ENCODE measurements at places on chromosomes 2 and 18.

GRCh38 chr18:79095216-79095615 is 26.0 kb downstream of the ATP9B start:
- H3K27me3 ChIP-seq, result no peaks in the 10 kb centered on the region
- peaks cover 1% of the 10 kb centered on the region for H3K36me3 ChIP-seq
- DNase-seq, result no peak
- H3K27ac ChIP-seq, result no peak overlapping the region

- no peaks in the 10 kb centered on the region for H3K36me3 ChIP-seq
- no peak for DNase-seq
- no peak overlapping the region for H3K27ac ChIP-seq
- no peaks in the 10 kb centered on the region for H3K27me3 ChIP-seq
- H3K4me1 ChIP-seq, result no peaks in the 10 kb centered on the region
Observed at GRCh38 chr2:144678736-144679135, 158.8 kb upstream of the ZEB2 start.

- DNase-seq, result no peak
- no peak overlapping the region for H3K4me3 ChIP-seq
- H3K36me3 ChIP-seq, result no peaks in the 10 kb centered on the region
- H3K27me3 ChIP-seq, result no peaks in the 10 kb centered on the region
- H3K4me1 ChIP-seq, result peaks cover 13% of the 10 kb centered on the region
Observed at GRCh38 chr2:241966647-241967466, 97.3 kb downstream of the RTP5 start.

GRCh38 chr18:5543036-5543680 is 639 bp downstream of the EPB41L3 start:
- no peaks in the 10 kb centered on the region for H3K36me3 ChIP-seq
- H3K4me1 ChIP-seq, result peaks cover 2% of the 10 kb centered on the region
- DNase-seq, result peak; percentile 31

GRCh38 chr2:47028171-47028570 is 112.6 kb upstream of the MCFD2 start:
- H3K27ac ChIP-seq, result no peak overlapping the region
- no peak overlapping the region for H3K4me3 ChIP-seq
- H3K36me3 ChIP-seq, result peaks cover 70% of the 10 kb centered on the region
- no peak for DNase-seq

GRCh38 chr18:52163478-52163877 is 176.5 kb upstream of the DCC start:
- DNase-seq, result no peak
- H3K36me3 ChIP-seq, result no peaks in the 10 kb centered on the region
- H3K4me3 ChIP-seq, result no peak overlapping the region
- no peak overlapping the region for H3K27ac ChIP-seq
- no peaks in the 10 kb centered on the region for H3K27me3 ChIP-seq

Data from trophoblast cell (in vitro differentiated cells and primary cell).